Fibroblast of skin of left quadriceps (primary cell): ENCODE measurements at places on chromosomes 11 and 22.

DNA sequence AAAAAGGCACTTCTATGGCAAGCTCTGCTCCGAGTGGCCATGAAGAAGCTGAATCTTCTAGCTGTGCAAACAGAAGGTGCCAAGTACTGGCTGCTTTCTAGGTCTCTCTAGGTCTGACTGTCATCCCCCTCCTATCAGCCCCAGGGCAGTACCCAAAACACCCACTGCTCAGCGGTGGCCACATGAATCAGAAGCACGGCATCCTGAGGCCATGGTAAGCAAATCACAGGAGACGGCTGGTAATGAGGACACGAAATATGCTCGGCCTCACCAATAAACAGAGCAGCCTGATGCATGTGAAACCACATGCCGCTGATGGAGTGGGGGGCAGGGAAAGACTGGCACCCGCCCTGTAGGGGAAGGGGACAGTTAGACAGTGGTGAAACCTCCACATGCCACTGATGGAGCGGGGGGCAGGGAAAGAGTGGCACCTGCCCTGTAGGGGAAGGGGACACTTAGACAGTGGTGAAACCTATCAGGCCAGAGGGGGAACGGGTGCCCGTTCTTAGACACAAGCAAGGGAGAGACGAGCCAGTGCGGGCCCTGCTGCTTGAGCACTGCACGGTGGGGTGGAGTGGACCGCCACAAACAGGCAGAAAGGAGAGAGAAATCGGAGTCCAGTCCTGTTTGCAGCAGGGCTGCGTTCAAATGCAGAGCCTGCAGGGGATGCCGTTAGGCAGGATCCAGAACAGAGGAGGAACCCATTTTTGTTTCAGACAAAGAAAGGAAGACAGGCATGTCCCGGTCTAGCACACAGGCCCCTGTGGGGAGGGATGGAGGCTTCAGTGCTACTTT is 29.9 kb upstream of the MOB2 start:
- DNase-seq: no peak

DNA sequence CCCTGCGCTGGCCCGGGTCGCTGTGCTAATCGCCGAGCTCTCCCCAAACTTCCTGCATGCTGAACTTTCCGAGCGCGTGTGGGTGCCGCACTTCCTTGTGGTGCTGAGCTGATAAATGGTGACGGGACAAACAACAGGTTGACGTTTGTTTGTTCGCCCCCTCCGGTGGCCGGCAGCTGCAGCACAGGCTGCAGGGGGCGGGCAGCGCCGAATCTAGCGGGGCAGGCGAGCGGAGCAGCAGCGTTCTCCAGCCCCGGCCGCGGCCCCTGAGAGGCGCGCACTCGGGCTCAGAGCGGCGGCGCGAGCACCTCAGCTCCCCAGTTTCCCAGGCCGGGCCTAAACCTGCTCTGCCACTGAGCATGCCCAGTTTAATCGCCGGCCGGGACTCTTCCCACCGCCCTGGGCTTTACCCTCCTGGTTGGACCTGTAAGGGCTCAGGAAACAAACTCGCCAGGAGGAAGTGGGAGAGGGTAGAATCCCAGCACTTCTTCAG is at the start of gene PDGFD:
TSS of gene PDGFD (minus strand) at position 120 of the 493 bp plus-strand sequence.
- peak; percentile 42 for DNase-seq

DNA sequence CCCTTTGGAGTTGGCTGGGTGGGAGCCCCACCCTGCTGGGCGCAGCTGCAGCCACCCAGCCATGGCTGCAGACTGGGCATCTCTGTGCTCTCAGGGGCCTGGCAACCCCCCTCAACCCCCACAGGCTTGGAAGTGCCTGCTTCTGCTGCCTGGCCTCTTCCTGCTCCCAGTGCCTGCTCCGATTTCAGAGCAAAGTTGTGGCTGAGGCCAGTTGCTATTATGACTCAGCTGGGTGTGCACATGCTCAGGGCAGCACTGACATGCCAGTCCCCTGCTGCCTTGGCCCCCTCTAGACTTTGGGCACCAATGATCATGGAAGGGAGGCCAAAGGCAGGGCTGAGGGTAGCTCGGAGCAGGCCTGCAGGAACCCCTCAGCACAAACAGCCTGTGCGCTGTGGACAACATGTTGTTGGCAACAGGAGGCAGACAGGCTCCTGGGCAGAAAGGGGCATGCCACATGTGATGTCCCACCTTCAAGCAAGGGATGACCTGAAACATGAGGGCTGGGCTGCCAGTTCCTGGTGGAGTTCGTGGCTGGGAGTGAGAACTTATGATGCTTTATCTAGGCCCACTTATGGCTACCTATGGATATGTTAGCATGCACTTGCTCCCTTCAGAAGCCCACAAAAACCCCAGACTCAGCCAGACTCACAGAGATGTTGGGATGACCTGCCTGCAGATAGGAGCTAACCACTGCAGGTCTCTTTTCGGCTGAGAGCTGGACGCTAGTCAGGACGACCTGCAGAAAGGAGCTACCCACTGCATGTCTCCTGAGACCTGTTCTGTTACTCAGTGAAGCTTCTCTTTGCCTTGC is 96.4 kb upstream of the AMOTL1 start:
- DNase-seq: no peak

GRCh38 chr11:30619767-30620166 is 33.6 kb upstream of the MPPED2 start:
- no peak for DNase-seq

DNA sequence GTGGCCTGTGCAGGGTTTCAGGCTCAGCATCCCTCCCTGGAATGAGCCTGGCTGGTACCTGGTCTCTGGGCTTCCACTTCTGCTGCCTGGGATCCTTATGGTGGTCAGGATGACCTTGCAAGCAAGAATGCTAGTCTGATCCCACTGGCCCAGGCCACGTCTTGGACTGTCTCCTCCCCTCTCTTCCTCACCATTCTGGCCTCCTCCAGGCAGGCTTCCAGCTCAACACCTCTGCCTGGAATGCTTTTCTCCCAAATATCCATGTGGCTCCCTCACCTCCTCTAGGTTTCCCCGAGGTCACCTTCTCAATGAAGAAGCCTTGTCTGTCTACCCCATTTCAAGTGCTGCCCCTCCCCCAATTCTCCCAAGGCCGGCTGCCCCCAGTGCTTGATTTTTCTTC is 39.4 kb upstream of the ALX4 start:
- DNase-seq: no peak

GRCh38 chr11:1746956-1747752 is 3.2 kb downstream of the IFITM10 start:
- DNase-seq: no peak
